ENCODE measurements at places on chromosomes 2 and 18.

GRCh38 chr2:15287447-15288184 lies 273.5 kb downstream of the NBAS start:
- no peak for DNase-seq

- DNase-seq: no peak
Measured at GRCh38 chr2:234403074-234403473, 93.8 kb downstream of the ARL4C start.

- DNase-seq: peak; percentile 63
Measured at GRCh38 chr2:102018823-102019445, 27.2 kb downstream of the IL1R2 start.

GRCh38 chr2:27703638-27704341 lies 40.1 kb downstream of the SLC4A1AP start:
- DNase-seq: peak; percentile 92

DNA sequence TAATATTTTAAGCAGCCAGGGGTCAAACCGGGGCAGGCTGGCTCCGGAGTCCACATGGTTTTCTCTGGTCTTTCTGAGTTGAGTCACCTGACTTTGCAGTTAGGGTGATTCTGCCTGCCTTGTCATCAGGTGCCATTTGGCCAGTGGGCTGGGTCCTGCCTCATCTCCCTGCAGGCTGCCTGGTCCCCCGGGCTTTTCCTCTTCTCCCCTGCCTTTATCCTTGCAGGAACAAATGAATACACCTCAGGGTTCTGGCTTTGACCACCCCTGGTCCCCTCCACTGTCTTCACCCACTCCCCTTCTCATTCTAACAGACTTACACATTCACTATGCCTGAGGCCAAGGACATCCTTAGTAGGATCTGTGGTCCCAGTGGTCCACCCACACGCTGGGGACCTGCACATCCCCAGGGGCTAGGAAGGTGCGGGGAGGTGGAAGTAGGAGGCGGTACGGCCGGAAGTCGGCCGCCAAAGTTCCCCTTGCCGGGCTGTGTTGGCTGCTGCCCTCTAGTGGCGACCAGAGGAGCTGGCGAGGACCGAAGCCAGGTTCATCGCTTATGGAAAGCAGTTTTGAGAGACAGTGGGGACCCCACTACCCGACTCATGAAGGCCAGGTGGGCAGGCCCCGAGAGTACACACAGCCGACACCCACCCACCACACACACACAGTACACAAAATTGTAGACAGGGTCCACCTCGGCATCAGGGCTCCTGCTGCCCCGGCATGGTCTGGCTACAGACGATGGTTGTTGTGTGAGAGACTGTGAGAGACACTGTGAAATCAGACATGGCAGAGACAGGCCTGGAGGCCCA lies 6.3 kb upstream of the TEX261 start:
- peak; percentile 76 for DNase-seq

DNA sequence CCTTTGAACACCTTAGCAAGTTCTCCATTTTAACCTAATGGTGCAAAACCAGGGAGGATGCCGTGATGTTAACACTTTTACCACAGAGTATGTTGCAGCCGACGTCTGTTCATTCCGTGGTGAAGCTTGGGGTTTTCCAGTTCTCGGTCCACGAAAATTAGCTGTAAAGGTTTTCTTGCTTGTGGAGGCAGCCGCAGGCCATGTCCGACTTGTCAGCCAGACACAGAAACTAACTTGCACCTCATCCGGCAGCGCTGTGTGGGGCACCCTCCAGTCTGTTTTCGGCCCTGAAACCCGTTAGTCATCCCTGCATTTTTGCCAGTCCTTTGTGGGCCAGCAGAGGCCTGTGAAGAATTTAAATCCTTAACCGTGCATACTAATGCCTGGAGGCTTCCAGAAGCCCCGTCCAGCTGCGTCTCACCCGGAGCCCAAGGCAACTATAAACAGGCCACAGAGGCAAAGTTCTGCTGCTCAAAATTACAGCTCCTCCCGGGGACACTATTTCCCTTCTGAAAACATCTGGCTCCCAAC lies 70.6 kb downstream of the SH3YL1 start:
- DNase-seq: no peak

GRCh38 chr2:228649876-228650275 lies 468.4 kb upstream of the SPHKAP start:
- no peak for DNase-seq

DNA sequence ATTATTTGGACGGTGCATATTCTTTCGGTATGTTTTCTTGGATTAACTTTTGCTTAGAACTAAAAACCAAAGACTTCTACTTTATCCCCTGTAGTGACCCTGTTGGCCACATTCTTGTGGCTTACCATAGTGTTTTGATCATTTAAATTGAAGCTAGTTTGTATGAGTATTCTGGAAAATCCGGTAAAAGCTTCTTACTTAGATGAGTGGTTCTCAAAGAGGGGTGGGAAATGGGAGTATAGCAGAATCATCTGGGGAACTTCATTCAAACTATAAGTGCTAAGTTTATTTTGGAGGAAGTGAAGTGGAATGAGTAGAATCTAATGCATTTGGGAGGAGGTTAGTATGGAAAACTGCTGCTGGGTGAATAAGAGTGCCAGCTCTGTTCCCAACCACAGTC lies 3.8 kb downstream of the PPP1CB start:
- peak; percentile 57 for DNase-seq

DNA sequence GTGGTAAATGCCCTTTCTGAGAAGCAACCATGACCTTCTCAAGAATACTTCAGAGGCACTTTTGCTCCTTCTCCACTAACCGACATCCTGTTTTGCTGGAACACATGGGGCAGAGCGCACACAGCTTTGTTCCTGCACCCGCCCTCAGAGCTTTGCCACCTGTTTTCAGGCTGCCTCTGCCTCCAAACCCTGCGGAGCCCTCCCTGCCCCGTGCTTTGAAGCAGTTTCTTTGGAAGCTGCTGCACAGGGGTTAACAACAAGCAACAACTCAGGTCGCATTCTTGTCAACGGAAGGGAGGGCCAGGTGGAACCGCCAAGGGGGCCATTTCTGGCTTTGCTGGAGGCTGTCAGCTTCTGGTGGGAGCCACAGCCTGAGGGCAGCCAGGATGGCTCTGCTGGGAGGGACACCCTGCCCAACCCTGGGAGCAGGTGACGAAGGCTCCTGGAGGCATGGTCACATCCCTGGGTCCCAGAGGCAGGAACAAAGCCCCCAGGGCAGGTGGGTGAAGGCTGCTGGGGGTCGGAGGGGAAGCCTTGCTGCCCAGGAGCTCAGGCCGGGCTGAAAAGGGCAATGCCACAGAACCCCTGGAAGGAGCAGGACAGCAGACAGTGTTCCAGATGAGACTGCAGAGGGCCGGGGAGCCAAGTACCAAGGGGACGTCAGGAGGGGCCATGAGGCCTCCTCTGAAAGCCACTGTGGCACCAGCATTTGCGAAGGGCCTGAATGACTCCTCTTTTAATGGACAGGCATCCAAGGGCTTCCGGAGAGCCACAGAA lies 46.8 kb downstream of the MRPS5 start:
- DNase-seq: no peak

DNA sequence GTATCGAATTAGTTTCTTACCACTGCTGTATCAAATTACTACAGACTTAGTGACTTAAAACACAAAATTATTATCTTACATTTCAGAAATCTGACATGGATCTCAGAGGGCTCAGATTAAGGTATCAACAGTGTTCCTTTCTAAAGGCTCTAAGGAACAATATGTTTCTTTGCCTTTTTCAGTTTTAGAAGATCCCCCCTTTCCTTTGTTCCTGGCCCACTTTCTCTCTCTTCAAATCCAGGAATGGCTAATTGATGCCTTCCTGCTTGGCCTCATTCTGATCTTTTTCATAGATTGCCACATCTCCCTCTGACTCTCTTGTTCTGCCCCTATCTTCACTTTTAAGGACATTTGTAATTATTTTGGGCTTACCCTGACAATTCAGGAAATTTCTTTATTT lies 65.7 kb downstream of the LRP1B start:
- no peak for DNase-seq

DNA sequence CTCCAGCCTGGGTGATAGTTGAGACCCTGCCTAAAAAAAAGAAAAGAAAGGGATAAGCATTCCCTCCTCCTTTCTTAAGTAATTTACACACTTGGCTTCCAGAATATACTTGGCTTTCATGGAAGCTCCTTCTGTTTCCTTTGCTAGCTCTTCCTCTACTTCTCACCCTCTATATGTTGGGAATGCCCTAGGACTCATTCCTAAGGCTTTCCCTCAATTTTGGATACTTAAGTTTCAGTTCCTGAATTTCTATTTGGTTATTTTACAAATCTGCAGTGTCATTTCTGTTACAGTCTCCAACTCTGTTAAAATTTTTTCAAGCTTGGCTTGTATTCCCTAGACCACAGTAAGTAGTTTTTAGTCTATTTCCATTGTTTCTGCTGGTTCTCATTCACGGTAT lies 23.6 kb downstream of the SP3 start:
- no peak for DNase-seq

- DNase-seq: no peak
Measured at GRCh38 chr2:237602409-237602808, 11.9 kb upstream of the RAB17 start.

DNA sequence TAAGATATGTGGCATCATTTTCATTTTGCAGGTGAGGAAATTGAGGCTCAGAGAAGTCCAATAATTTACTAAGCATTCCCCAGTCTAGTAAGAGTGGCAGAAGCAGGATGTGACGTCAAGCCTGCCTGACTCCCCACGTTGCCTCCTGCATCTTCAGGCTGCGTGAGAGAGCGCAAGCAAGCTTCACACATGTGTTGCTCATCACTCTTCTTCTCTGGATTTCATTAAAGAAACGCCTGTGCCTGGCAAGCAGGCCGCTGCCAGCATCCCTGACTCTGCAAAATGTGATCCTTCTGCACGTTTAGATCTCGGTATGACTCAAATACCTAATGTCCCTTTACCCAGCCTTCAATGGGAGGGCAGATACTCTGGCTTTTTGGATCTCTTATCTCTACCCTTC lies 96.8 kb downstream of the PRKCE start:
- DNase-seq: peak; percentile 47

DNA sequence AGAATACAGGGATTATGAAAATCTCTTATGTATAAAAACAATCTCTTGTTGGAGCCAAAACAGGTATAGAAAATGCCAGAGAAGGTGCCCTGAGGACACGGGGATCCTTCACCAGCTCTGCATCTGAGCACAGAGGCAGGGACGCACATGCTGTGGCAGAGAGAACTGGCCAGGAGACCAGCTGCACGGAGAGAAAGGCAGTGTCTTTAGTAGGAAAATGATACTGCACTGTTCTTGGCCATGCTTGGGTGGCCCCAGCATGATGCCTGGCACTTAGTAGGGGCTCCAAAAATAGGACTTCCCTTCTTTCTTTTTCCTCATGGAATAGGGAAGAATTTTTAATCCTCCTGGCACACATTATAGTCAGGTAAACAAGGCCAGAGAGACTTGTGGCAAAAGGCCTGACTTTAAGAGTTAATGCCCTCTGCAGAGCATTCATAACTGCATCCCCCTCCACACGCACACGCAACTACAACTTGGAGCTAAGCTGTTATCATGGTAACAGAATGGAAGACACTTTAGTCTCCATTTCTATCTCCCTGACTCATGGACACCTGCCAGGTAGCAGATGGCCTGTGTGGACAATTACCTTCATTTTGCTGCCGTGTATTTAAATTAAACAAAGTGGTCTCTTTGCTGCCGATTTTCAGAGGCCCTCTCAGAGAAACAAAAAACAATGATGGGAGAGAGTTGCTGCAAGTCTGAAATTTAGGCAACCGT lies 59.7 kb upstream of the DNMT3A start:
- no peak for DNase-seq

DNA sequence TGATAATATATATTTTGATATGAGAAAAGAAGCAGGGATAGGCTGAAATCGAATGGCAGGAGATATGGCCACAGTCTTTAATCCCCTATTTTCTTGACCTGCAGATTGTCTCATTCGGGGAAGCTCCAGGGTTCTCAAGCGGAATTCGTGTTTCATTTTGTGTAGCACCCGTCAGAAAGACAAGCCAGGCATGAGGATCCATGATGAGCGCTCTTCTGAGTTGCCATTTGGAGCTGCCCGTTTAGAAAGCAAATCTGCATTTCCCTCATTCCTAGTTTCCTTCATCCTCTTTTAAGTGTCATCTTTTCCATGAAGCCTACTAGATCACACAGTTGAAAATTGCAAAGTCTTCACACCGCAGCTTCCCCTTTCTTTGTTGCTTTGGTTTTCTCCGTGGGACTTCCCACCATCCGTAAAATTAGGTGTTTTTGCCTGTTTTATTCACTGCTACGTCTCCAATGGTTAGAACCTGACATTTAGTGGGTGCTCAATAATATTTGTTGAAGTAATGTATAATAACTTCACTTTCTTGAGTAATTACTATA lies 16.9 kb downstream of the HNMT start:
- no peak for DNase-seq

DNA sequence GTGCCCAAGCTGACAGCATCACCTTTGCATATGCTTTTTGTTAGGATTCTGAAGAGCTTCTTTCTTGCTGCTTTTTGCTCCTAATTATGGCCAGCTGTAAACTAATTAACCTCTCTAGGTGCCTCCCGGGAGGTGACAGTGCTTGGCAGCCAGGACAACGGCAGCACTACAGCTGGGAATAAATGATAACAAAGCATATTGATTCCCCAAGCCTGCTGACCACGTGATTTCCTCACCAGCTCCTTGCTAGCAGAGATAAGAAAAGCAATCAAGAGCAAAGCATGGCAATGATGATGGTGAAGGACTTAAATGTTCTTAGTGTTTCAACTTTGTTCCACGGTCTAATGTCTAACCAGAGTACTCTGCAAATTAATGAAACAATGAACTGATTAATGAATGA lies 1074.4 kb upstream of the GYPC start:
- no peak for DNase-seq

- DNase-seq: no peak
Measured at GRCh38 chr2:75894170-75894569, 183.5 kb upstream of the GCFC2 start.

GRCh38 chr2:235725841-235726240 lies 232.0 kb downstream of the AGAP1 start:
- no peak for DNase-seq

GRCh38 chr2:55500025-55500424 lies 19.5 kb upstream of the CFAP36 start:
- peak; percentile 78 for DNase-seq

GRCh38 chr2:159736048-159736447 lies 23.7 kb downstream of the MARCHF7 start:
- DNase-seq: peak; percentile 33

GRCh38 chr18:74252039-74252395 lies 39.7 kb downstream of the CYB5A start:
- DNase-seq: peak; percentile 71

- peak; percentile 62 for DNase-seq
Measured at GRCh38 chr2:177143444-177143843, 69.2 kb upstream of the HNRNPA3 start.

- DNase-seq: no peak
Measured at GRCh38 chr2:168097431-168097830, 150.0 kb downstream of the STK39 start.

Data from choroid plexus epithelial cell (primary cell).